ENCODE measurements at places on chromosomes 2 and 18.

DNA sequence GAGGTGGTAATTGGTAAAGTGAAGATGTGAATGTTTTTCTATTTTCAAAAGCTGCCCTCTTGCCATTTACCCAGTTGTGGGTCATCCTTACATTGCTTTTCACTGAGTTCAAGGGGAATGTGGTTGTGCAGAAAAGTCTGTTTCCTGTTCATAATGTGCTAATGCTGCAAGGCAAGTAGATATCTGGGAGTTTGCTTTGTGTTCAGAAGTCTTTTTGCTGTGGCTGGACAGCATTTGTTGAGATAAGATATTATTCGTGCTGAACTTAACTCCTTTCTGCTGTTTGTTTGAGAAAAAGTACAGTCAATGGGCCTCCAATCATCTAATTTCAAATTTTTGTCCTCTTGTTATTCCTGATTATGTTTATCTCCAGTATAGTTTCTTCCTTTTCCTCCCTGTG lies 263.2 kb downstream of the LTBP1 start:
- DNase-seq, result no peak

- DNase-seq, result no peak
Observed at GRCh38 chr2:57343391-57344006, 703.1 kb upstream of the VRK2 start.

DNA sequence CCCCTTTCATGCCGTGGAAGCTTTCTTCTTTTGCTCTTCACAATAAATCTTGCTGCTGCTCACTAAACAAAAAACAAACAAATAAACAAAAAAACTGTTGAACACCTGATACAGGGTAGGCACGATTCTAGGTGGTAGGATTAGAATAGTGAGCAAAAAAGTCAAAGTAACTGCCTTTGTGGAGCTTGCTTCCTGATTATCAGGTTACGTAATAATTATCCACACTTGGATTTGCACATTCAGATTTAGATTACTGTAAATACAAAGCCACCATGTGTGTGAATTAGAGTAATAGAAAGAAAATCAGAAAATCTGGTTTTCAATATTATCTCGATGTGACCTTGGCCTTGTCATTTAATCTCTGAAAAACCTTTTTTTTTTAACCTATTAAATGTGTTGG lies 307.1 kb downstream of the NRXN1 start:
- no peak for DNase-seq

DNA sequence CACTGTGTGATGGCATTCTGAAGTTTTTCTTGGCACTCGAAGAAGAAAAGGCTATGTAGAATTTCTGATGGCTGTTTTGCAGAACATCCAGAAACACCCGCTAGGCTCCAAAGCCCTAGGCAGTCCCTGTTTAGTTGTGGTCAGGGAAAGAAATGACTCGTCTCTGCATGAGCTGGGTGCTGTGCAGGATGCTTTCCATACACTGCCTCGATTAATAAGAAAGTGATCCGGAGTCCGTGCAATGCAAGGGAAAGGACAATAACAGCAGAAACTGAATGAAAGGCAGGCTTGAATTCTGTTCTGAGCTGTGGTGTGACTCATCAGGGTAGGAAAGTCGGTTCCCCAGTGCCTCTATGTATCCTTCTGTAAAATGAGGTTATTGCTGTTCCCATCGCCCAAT lies 18.7 kb downstream of the MAPRE3 start:
- no peak for DNase-seq

GRCh38 chr2:173657996-173658717 lies 303.5 kb downstream of the CDCA7 start:
- no peak for DNase-seq

DNA sequence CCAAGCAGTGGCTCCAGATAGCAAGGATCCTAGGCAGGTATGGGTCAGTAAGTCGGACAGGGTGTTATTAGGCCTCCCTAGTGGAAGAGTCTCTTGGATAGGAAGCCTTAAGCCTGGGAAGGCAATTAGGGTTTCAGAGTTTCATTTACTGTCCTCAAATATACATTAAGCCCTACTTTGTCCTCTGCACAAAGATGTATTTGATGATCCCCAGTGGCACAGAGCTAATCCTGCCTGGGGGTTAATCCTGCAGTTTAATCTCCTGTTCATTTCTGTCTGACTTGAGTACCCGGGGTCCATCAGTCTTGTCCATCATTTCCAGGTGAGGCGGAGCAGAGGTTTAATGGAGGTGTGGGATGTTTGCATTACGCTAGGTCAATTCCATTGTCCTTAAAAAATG lies 62.0 kb downstream of the MTCL1 start:
- no peak for DNase-seq

GRCh38 chr2:112646102-112646719 lies 472 bp downstream of the SLC20A1 start:
- no peak for DNase-seq

DNA sequence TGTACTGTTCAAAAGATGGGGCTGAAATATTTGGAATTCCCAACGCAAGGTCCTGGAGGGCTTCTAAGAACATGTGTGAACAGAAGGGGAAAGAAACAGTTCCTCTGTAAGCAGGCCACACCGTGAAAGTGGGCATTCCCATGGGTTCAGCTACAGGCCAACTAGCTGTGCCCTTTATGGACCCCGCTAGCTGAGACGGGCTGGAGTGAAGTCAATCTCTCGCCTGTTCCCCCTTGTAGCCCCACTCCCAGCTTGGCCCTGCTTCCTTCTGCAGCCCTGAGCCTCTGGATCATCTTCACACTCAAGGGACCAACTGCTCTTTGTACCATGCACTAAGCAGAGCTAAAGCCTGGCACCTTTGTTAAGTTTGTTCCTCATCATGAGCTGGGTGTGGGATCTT lies 55.4 kb downstream of the POLR1A start:
- no peak for DNase-seq

DNA sequence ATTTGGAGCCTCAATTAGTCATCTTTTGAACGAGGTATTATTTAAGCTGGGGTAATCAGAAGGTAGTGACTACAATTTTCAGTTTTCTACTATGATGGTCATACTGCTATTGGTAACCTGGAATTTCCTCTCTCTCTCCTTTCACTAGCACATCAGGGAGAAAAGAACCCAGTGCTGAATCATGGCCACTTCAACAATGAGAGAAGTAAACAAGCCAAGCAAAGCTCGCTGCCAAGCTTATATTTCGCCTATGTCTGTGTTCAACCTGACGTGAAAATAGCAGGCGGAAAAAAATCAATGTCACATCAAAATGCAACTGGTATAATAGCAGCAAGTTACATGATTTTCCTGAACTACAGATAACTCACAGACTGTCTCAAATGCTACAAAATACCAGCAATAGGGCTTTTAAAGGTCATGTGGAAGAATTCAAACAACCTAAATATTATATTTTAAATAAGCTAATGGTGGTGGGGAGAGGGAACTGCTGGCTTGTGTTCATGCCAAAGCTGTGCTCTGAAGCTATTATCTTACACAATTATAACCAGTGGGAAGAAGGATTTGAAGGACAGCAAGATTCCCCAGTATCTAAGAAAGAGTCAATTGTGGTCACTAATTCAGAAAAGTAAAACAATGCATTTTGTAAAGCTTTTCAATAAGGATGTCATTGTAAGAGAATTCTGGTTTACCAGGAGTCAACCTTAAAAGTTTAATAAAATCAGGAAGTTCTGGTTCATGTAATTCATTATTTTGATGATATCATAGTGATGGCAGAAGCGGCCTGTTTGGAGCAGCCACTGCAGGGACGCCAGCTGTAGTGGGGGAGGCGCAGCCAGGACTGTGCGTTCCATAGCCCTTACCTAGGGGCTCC lies 38.0 kb downstream of the RNF152 start:
- no peak for DNase-seq

GRCh38 chr2:43114210-43114609 lies 112.2 kb downstream of the ZFP36L2 start:
- DNase-seq, result no peak

- DNase-seq, result no peak
Observed at GRCh38 chr18:51279367-51279984, 82.0 kb upstream of the MEX3C start.

DNA sequence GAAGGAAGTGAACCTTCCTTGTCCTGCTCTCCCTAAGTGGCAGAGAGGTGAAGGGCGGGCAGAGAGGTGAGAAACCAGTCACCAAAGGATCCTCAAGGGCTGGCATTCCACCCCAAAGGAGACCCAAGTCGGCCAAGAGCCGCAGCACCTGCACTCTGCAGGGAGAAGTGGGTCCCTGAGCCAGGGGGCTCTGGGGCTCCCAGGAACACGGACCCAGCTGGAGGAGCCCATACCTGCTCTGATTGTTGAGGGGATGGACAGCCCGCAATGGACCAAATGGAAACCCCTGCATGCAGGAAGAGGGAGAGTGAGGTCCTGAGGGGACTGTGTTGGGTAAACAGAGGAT lies 233.3 kb downstream of the ATAD2B start:
- DNase-seq, result no peak

DNA sequence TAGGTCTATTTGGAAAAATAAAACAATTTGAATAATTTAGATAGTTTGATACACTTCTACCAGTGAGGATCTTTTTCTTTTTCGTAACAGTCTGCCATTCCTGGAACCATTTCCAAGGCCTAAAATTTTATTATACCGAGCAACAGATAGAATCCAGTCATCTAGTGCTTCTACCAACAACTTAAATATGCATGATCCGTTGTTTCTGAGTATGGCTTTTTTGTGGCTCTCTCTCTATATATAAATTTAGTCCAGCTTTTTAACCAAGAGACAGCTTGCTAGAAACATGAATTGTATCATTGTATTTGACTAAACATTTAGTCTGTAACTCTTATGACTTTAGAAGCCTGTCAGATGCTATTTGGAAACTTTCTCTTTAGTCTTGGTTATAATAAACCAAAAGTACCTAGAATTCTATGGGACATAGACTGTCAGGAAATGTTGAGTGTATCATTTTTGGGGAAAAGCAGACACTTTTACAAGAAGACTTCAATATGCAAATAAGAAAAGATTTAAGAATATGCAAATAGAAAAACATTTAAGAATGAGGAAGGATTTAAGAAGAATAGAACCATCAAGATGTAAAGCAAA lies 161.4 kb downstream of the ZEB2 start:
- no peak for DNase-seq

- peak; percentile 53 for DNase-seq
Observed at GRCh38 chr2:100278986-100279385, 43.3 kb downstream of the LONRF2 start.

DNA sequence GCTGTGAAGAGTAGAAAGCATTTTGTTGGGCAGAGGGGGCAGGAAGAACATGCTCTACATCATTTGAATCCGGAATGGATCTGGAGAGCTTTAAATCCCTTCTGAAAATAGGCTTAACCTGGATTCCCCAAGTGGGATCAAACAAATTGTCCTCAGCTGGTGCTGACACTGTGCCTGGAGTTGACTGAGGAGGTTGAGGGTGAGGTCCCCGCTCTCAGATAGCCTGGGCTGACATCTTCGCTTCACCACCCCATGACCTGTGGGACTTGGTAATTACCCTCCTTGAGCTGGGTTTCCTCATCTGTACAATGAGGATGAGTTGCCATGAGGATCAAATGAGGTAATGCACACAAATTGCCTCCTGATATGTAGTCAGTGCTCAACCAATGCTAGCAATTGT lies 117.8 kb upstream of the SMAD2 start:
- no peak for DNase-seq

DNA sequence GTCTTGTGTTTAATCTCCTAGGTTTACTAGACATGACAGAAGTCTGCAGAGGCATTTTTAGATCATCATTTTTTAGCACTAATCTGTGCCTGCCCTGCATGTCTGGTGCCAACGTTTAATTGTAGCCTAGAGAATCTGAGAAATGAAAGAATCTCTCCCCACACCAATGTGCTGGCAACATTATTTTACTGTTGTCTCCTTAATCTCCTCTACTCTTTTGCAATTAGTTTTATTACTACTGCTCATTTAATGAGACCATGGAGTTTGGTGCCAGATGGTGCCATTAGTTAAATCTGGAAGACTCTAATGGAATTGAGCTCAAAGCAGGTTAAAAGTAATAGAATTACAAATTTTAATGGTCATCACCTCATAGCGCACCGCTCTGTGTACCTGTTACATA lies 4.0 kb upstream of the SPP2 start:
- no peak for DNase-seq

DNA sequence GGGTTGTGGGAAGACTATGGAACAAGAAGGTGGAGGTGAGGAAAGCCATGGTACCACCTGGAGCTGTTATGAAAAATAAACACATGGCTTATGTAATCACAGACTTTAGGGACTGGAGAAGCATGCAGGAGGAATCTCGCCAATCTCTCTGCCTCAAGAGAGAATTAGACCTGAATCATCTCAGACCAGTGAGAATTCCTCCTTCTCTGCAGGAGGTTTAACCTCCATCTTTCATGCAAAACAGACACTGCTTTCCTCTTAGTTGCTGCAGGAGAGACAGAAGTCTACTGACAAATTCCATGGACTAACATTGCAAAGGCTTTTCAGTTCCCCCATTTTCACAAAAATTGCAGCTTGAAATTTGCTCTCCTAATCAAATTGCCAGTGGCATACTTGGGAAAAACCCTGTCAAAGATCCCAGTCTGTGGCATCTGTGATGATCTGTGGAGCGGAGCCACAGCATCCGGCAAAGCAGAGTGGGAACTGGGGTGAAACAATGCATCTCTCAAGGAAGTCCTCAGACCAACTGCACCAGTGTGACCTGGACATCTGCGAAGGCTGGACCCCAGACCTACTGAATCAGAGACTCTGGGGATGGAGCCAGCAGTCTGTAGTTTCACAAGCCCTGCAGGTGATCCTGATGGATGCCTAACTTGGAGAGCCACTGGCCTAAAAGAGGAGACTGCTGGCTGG lies 28.6 kb upstream of the NCKAP5 start:
- DNase-seq, result no peak

DNA sequence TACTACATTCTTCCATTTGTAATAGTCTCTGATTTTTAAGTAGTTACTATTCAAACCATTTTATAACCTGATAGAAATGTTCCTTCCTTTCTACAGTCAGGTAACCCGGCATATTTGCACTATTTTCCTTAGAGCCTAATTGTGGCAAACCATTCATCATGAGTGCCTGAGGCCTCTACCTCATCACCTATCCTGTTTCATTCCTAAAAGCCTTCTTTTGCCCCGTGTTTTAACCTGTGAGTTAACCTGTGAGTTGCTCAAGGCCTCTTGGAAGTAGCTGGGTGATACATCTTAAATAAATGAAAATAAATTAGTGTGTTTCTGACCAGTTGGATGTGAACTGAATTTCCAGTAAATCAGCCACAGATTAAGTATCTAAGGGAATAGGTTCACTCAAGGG lies 6.5 kb upstream of the KLHL29 start:
- DNase-seq, result no peak

DNA sequence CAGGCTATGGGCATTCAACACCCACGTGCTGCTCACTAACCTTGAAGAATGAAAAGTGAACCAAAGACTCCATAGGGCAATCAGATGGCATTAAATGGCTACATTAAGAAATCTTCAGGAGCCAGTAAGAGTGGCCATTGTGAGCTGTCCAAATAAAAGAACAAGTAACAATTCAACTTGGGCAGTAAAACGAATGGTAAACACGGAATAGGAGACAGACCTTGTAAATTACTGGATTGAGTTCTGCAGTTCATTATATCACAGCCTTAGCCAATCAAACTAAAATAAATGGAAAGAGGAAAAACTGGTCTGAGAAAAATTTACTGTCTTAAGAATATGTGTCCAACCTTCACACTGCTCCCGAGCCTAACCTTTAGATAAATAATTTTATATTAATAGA lies 306.5 kb upstream of the ZNF521 start:
- DNase-seq, result no peak
